AG04450 (cell line): ENCODE measurements at places on chromosomes 3 and 15.
A peak's percentile ranks its signal among the peaks of the same experiment; 100 is the strongest.

GRCh38 chr3:52874864-52875587 lies 22.3 kb downstream of the STIMATE start:
- no peak for DNase-seq

- DNase-seq: peak; percentile 82
These were observed at the start of gene KIF23 for GRCh38 chr15:69413822-69414700. Gene KIF23 (plus strand): TSS chr15:69414349. CDS start chr15:69414466, 117 bp downstream.

- DNase-seq: no peak
These were observed 27.5 kb upstream of the MAPKBP1 start for GRCh38 chr15:41746802-41747201.

DNA sequence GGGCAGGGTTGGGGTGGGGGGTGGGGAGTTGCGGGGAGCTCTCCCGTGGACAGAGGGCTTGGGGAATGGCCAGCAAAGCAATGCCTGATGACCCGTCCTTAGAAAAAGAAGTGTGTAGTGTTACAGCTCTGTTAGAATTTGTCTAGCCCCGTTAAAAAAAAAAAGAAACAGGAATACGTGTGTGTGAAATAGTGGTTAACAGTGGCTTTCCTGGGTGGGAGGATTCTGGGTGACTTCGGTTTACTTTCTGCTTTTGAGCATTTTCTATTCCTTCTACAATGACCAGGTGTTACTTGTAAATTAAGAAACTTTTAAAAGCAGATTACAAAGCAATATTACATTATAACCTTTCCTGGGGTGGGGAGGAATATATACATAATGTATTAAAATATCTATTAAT lies 25.0 kb downstream of the H1-8 start:
- DNase-seq: no peak

- peak; percentile 66 for DNase-seq
These were observed 183.8 kb upstream of the KCNMB2 start for GRCh38 chr3:178352326-178353005.

DNA sequence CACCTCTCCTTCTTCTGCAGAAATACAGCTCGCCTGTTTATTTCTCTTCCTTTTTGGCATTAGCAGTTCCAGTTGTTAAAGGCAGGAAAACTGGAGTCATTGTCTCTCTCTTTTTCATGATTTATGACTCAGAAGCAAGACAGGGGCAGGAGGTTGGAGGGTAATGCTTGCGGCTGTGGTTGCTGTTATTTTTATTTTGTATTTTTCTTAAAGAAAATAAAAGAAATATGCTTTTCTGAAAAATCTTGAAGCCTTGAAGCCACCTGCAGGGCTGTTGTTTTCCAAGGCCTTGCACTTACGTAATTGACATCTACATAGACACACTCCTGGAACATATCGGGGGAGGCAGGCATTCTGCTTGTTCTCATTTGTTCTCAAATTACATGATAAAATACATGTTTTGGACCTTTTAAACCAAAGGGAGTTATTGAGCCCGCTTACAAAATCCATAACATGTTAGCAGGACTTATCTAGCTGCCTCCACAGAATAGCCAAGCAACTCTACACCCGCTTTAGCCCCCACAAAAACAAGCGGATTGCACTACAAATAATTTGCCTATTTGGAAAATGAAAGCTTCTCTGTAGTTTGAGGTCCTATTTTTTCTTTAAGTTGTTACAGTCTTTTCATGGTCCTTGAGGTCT lies 1004.6 kb upstream of the NR2F2 start:
- no peak for DNase-seq

DNA sequence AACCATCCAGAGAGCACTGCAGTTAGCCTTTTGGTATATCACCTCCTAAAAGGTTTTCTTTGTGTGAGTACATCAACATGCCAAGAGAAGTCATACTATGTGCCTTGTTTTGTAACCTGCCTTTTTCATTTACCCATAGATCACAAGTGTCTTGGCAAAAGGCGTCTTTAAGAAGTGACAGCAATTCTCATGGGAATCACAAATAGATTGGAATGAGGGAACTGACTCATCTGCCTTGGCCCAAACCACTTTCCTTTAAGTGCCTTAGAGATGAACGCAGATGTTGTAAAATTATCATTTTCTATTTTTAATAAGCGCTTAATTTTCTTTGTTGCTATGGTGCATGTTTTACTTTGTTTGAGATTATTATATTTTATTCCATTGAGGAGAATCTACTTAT lies 20.7 kb upstream of the POMGNT2 start:
- no peak for DNase-seq

- DNase-seq: no peak
These were observed 2.5 kb upstream of the INAFM2 start for GRCh38 chr15:40320931-40321371.

GRCh38 chr15:67715170-67715569 lies 110.1 kb upstream of the SKOR1 start:
- no peak for DNase-seq

DNA sequence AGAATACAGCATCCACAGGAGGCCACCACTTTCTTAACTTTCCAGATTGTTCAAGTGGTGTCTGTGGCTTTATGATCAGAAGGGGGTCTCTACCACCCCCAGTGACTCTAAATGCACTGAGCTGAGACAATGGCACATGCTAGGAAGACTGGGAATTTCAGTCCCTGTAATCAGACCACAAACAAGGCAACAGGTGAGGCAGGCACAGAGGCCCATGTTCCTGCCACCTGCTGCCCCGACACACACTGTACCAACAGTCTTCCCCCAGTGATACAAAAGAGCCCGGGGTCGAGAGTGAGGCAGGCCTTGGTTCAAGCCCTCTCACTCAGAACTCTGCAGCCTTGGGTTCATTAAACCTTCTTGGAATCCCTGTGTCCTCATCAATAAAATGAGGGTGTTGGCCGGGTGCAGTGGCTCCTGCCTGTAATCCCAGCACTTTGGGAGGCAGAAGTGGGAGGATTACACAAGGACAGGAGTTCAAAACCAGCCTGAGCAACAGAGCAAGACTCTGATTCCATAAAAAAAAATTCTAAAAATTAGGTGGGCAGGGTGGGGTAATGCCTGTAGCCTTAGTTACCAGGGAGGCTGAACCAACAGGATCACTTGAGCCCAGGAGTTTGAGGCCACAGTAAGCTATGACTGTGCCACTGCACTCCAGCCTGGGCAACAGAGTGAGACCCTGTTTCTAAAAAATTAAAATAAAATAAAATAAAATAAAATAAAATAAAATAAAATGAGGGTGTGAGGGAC lies 55.8 kb downstream of the ADCY5 start:
- DNase-seq: no peak

GRCh38 chr3:115281697-115282675 lies 134.9 kb upstream of the ZBTB20 start:
- no peak for DNase-seq

DNA sequence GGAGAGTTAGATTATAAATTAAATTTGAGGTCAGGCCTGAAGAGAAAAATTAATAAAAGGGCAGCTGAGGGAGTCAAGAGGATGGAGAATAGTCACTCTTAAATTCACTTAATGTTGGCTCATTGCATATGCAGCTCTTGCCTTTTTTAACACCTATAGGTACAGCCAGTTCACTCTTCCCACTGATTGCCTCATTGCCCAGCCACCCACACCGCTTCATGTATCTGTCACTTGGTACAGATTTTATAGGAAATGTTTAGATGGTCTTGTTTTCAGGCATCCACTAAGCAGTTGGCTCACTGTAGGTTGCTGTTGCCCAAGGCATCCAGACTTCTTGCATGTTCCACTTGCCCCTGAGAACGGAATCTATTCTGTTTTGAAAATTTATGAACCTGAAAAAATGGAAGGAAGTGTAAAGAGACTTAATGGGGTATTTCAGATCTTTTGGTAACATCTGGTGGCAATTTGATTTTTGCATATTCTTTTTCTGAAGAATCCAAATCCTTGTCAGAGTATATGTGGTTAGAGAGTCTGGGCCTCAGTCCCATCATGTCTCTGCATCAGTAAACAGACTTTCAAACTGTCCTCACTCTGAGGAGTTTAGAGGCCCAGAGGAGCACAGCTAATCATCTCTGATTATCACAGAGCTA lies 151.9 kb downstream of the RBPMS2 start:
- no peak for DNase-seq

DNA sequence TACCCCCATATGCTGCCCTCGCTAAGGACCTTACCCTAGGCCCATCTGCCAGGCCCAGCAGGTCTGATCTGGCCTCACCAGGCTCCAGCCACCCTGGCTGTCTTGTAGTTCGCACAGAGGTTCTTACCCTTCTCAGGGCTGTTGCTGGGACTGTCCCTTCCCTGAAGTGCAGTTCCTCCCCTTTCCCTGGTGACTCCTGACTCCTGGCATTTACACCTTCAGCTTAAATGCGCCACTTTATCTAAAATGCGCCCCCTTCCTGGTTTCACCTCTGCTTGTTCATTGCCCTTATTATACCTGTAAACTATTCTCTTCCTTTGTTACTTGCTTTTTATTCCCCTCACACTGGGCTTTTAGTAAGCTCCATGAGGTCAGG lies 835 bp upstream of the TTLL3 start:
- no peak for DNase-seq

DNA sequence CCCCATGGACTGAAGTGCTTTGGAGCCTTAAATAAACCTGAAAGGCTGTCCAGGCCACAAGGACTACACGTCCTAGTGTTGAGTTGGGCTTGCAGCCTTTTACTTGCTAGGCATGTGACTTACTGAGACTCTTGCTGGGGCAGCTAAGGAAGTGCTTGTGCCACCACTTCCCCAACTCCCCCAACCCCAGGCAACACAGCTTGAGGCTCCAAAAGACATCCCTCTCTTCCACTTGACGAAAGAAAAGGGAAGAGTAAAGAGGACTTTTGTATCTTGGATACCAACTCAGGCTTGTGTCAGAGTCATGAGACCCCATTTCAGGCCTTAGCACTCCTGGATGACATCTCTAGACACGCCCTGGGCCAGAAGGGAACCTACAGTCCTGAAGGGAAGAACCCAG lies 109.8 kb downstream of the XRN1 start:
- no peak for DNase-seq

DNA sequence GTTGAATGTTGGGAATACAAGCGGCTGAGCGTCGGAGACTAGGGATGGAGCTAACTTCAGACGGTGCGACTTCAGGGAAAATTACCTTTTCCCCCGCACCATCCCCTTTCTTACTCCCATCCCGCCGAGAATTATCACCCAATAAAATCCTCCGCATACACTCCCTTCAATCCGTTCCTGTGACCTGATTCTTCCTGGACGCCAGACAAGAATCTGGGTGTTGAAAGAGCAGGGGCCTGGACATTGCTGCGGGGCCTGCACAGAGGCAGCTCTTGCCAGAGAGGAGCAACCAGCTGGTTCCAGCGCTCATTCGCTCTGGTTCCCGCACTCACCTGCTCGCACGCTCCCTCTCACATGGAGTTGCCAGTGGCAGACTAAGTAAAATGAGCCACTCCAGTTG lies 241.9 kb downstream of the ALCAM start:
- DNase-seq: no peak

DNA sequence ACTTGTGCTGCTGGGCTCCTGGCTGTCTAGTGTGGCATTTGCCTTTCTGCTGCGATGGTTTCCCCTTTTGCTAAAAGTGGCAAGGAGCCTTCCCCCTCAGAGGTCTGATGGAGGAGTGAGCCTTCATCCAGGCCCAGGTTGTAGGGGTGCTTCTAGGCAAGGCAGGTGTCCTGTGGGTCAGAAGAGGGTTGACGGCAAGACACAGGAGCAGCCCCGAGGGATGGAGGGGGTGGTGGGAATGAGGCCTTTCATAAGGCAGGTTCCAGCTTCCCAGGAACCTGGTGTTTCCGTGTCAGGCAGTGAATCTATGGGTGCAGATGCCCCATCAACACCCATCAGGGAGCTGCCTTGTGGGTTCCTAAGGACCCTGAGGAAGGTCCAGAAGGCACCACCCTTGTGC lies 63.0 kb upstream of the TAMM41 start:
- no peak for DNase-seq

DNA sequence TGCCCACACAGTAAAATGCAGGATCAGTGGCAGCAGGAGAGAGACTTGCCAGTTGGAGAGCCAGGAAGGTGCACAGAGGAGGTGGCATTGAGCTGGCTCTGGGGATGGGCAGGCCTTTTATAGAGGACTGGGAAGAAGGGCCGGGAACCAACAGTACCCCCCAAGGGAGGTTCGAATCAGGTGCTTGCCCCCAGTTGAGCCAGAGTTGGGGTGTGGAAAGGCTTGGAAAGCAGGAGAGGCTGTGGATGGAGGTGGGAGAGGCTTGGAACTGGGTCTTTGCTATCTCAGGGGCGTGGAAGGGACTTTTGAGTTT lies 107.6 kb downstream of the KLF13 start:
- no peak for DNase-seq

DNA sequence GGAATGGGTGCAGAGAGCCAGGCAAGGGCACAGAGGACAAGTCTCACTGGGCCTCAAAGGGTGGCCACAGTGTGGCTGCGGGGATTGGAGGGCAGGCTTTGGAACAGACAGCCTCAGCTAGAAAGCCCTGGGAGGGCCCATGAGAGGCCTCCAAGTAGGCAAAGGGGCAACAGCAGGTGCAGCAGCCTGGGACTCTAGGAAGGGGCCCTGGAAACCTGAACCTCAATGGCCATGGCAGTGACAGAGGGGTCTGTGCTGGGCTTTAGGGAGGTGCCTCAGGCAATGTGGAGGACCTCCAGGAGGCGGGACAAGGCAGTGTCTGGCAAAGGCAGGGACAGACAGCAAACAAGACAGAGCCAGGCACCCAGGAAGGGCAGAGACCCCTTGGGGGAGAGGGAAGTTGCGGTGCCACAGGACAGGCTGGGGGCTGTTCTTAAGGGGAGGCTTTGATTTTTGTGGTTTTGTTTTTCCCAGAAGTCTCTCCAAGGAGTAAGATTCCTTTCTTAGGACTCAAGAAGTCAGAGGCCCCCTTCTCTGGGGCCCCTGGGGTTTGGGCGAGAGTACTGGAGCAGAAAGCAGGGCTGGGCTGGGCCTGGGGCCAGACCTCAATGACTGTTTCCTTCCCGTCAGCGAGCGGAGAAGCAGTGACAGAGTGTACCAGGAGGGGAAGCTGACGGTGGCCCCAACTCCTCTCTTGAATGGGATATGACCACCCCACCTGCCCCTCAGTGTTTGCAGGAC lies 9.7 kb downstream of the STOML1 start:
- DNase-seq: peak; percentile 58

- no peak for DNase-seq
These were observed at the start of gene MYD88 for GRCh38 chr3:38138349-38139190. Gene MYD88 (plus strand): TSS chr3:38138661. CDS start chr3:38138701, 40 bp downstream.

DNA sequence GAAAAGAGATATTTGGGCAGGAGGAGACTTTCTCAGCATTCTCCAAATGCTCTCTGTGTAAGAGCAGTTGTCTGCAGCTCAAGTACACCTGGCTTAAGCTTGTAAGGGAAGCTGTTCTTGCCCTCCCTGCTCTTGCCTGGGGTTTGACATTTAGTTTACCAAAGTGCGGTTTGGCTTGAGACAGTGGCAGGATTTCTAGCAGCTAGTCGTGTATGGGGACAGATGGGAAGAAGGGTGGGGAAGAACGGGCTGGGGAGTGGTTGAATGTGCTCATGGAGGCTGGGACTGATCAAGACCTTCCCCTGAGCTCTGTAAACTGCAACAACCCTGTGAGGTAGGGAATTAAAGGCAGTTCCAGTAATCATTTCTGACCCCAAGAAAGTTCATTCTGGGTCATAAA lies 39.8 kb downstream of the SQOR start:
- no peak for DNase-seq

DNA sequence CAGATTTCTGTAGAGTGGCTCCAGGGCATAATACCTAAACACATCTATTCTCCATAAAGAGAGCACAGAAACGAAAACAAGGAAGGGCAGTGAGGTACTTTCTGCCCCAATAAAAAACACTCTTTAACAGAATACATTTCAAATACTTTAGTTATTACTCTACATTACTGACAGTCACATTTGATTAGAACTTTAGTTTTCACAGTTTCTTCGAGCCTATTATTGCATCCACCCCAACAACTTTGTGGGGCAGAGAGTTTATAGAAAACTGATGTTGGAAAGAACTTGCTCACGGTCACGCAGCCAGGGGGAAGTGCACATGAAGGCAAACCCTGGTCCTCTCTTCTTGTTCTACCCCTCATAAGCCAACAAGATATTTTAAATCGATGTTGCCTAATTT lies 9.0 kb downstream of the VPS39 start:
- DNase-seq: no peak
